Midbrain (tissue), 1 donor: ENCODE measurements at places on chromosomes 3 and 15.

GRCh38 chr15:57333487-57333886 lies 42.8 kb upstream of the CGNL1 start:
- DNase-seq: no peak

DNA sequence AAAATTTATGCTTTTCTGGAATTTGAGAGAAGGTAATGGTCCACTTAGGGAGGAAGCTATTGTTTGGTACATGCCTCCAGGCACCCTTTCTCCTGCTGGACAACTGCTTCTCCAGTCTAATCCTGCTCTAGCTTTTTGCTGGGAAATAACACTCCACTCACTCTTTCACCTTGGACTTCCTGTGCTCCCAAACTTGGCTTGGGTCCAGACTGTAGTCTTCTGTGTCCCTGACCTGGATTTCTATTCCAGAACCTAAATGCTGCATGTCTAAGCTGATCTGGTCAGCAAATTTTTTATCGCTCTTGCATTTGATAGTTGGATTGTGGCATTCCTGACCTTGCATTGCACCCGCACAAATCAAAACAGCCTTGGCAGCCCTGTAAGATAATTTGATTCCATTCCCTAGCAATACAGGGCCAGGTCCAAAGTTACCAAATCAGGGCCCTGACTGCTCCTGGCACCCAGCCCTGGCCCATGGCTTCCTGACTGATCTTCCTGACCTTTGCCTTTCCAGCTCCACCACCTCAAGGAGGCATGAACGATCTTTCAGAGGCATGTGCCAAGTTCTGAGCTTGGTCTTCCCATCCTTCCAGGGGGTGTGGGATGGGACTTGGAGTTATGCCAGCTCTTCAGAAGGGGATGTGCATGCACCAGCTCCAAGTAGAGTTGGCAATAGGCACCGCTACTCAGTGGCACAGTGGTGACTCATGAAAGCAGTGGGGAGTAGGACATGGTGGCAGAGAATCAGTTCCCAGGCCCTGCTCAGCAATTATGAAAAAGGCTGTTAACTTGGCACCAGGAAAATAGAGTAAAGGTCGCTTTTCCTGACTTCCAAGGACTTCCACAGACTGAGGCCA lies 43.9 kb upstream of the GOLGA8J start:
- peak; percentile 68 for DNase-seq

- no peak for DNase-seq
These were observed 133.6 kb downstream of the UACA start for GRCh38 chr15:70629735-70630273.

DNA sequence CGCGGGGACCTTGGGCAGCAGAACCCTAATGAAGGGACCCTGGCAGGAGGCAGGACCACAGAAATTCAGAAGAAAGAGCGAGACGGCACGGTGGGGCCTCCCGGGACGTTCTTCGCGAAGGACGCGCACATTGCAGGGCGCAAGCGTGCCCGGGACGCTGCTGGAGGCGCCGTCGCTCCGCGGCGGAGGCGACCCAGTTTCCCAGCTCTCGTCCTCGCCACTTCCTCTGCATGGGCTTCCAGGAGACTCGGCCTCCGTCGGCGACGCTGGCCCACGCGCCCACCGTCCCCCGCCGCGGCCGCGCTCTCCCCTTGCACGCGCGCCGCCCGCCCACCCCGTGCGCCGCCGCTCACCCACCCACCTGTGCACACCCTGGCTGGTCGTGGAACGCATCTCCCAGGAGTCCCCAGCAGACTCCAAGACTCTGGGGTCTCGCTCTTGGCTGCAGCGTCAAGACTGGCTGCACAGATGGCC lies 31.8 kb upstream of the SMAD3 start:
- no peak for DNase-seq

DNA sequence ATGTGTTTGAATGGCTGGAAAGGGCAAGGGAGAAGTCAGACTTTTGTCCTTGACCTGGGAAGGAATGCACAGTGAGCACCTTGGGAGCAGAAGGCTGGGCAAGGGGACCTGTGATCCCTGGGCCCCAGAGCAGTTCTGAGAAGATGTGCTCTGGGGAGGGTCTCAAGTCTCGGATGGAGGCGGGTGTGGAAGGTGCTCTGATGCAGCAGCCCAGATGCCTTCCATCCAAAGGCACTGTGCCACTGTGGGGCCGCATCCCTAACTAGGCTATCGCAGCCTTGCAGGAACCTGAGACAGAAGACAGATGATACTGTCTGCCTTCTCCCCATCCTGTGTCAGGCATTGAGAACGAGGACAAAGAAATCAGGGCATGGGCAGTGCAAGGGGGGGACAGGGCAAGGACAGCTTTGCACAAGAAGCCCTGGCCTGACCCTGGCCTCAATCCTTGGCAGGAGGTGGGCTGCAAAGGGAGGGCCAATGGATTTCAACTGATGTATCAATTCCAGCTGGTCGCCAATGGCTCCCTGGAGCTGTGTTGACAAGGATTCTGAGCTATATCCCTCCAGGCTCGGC lies 14.6 kb upstream of the PRKCD start:
- DNase-seq: no peak
